ENCODE measurements at places on chromosomes 16 and 17.
A peak's percentile ranks its signal among the peaks of the same experiment; 100 is the strongest.

DNA sequence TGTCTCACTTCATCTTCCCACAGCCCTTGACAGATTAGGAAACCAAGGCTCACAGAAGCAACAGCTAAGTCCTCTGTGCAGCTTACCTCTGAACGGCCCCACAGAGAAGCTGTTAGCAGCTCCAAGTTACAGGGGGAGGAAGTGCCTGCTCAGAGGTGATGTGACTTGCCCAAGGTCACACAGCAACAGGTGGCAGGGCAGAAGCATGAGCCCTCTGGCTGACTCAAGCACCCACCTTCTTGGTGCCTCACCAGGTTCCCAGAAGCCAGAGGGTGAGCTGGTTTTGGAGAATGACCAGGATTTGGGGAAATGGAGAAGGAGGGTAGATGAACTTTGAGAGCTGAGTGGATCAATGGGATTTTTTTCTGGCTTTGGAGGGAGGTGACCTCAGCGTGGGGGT, 14.0 kb upstream of the RAI1 start:
- no peak for DNase-seq

GRCh38 chr17:28201315-28201714, 117.7 kb upstream of the TMEM97 start:
- no peak for DNase-seq

DNA sequence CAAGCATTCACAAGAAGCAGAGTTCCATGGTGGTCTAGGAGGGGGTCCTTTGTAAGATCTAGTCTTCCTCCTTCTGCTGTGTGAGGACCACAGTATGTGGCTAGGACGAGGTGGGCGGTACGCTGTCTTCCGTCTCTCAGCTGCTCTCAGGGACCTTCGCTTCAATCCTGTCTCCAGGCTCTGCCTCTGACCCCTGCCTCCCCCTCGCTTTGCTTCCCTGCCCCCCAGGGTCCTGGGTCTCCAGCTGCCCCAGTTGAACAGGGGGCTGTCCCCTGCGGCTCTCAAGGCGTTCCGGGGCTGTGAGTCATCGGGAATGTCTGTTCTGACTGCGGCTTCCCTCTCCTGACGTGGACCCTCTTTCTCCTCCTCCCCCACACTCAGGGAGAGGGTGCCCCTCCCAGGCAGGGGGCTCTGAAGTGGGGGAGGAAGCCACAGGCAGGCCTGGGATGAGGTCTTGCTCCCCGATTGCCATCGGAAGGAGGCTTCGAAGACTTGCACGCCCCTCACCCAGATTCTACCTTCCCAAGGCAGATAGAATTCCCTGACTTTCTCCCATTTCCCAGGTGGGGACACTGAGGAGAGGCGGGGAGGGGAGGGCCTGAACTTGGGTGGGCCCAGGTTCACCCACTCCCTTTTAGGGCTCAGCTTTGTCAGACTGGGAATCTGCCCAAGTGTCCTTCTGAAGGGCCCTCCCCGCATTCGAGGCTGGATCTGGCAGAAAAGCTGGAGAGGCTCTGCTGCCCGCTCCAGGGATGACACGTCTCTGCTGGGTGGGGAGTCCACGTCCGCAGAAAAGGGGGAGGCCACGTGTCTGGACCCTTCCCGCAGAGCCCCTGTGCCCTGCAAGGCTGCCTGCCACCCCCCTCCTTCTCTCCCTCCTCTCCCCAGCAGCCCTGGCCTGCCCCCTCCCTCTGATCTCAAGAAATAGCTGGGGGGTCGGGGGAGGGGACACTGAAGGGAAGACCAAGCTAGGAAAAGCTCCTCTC, 9.1 kb upstream of the COL1A1 start:
- peak; percentile 100 for DNase-seq

- peak; percentile 81 for DNase-seq
Measured at GRCh38 chr17:19346351-19347255, 15.9 kb downstream of the B9D1 start.

GRCh38 chr16:3734758-3735221, 17.5 kb upstream of the TRAP1 start:
- DNase-seq, result no peak

DNA sequence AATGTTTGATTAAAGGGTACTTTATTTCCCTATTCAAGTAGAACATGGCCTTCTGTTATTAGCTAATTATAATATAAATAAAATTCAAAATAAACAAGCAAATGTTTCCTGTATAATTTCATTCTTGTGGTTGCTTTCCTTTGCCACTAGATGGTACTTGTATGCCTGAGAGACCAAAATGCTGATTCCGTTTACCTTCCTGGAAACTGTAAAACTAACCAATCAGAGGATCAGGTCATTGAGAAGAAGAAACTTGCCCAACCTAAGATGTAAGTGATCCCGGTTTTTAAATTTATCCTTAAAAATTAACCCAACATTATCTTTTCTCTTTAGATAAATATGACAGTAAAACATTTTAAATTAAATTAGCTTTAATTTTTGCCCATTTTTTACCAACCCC, 8.1 kb upstream of the ABCA5 start:
- no peak for DNase-seq

- DNase-seq, result peak; percentile 51
Measured at GRCh38 chr17:81002409-81003361, 11.0 kb downstream of the CHMP6 start.

- DNase-seq, result peak; percentile 72
Measured at GRCh38 chr17:20179041-20179440, 169.9 kb downstream of the SPECC1 start.

DNA sequence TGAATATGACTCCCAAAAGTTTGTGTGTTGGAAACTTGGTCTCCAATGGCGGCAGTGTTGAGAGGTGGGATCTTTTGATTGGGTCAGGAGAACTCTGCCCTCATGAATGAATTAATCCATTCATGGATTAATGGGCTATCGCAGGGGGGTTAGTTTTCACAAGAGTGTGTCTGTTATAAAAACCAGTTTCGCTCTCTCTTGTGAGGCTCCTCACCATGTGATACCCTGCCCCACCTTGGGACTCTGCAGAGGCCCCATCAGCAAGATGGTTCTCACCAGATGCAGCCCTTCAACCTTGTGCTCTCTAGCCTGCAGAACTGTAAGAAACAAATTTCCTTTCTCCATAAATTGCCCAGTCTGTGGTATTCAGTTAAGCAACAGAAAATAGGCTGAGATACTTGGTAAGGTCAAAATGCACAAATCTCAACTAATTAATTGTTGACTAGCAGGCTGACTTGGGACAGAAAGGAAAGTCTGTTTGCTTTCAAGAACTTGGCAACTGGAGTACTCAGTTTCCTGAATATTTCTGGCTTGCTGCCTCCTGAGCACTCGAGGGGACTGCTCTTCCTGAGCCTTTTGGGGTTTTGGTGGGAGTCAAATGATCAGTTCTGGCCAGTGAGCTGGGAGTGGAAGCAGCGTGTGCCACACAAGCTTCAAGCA, 13.8 kb upstream of the CCL17 start:
- DNase-seq, result no peak

- DNase-seq, result peak; percentile 81
Measured at GRCh38 chr17:79905832-79906231, 66.6 kb upstream of the CBX4 start.

GRCh38 chr16:30569281-30569680, 2.2 kb downstream of the ZNF688 start:
- DNase-seq, result no peak

- no peak for DNase-seq
Measured at GRCh38 chr16:84378567-84378966, 10.2 kb downstream of the ATP2C2 start.
